ENCODE measurements at places on chromosomes 3 and 15. TPM values are rescaled to one million over a fixed set of nuclear protein-coding genes. Genes with fewer than 3 reads are reported as not detected.

The FRMD4B gene
- 6.0 TPM for total RNA-seq

The GRK7 gene
- not detected for total RNA-seq

The RLBP1 gene
- total RNA-seq, result not detected

The GNB5 gene
- total RNA-seq, result 54.8 TPM

The ERICH6 gene
- total RNA-seq, result not detected

The NANOGP8 gene
- total RNA-seq, result not detected

The P4HTM gene
- 65.2 TPM for total RNA-seq

The KLHL6 gene
- not detected for total RNA-seq

The C3orf49 gene
- total RNA-seq, result not detected

The CLRN1 gene
- total RNA-seq, result not detected

The RBM6 gene
- 7.1 TPM for total RNA-seq
